ENCODE measurements at places on chromosomes 12 and 14.
A peak's percentile ranks its signal among the peaks of the same experiment; 100 is the strongest.

- DNase-seq = no peak
Observed at GRCh38 chr12:123273166-123273565, 1.5 kb upstream of the CDK2AP1 start.

DNA sequence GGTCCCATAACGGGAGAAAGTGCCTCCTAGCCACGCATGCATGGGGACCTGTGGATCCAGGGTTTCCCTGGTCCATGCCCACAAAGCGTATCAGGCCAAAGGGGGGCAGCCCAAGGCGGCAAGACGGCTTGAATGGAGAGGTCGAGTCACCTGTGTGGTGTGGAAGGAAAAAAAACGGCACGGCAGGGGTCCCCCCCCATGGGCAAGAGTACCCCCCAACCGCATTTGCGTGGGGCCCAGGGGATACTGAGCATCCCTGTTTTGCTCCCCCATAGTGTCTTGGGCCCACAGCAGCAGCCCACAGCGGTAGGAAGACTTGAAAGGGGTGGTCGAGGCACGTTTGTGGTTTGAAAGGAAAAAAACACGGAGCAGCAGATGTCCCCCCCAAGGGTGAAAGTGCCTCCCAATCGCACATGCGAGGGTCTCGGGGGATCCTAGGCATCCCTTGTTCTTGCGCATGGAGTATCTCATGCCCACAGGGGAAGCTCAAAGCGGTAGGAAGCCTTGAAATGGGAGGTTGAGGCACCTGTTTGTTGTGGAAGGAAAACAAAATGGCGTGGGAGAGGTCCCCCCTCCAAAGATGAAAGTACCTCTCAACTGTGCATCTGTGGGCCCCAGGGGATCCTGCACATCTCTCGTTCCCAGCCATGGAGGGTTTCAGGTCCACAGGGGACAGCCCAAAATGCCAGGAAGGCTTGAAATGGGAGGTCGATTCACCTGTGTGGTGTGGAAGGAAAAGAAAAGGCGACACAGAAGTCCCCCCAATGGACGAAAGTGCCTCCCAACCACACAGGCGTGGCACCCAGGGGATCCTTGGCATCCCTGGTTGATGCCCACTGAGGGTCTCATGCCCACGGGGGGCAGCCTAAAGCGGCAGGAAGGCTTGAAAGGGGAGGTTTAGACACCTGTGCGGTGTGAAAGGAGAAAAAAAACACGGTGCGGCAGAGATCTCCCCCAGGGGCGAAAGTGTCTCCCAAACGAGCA lies 577.5 kb downstream of the ALG10 start:
- no peak for DNase-seq

GRCh38 chr12:68918960-68919359 lies 14.0 kb downstream of the CPM start:
- DNase-seq = no peak

- no peak for DNase-seq
Observed at GRCh38 chr14:33972583-33973081, 21.8 kb upstream of the EGLN3 start.

- DNase-seq = no peak
Observed at GRCh38 chr12:67572492-67572891, 76.1 kb upstream of the DYRK2 start.

- DNase-seq = no peak
Observed at GRCh38 chr12:132003846-132004245, 54.1 kb downstream of the EP400 start.

- no peak for DNase-seq
Observed at GRCh38 chr14:59252772-59253500, 64.5 kb downstream of the DAAM1 start.

DNA sequence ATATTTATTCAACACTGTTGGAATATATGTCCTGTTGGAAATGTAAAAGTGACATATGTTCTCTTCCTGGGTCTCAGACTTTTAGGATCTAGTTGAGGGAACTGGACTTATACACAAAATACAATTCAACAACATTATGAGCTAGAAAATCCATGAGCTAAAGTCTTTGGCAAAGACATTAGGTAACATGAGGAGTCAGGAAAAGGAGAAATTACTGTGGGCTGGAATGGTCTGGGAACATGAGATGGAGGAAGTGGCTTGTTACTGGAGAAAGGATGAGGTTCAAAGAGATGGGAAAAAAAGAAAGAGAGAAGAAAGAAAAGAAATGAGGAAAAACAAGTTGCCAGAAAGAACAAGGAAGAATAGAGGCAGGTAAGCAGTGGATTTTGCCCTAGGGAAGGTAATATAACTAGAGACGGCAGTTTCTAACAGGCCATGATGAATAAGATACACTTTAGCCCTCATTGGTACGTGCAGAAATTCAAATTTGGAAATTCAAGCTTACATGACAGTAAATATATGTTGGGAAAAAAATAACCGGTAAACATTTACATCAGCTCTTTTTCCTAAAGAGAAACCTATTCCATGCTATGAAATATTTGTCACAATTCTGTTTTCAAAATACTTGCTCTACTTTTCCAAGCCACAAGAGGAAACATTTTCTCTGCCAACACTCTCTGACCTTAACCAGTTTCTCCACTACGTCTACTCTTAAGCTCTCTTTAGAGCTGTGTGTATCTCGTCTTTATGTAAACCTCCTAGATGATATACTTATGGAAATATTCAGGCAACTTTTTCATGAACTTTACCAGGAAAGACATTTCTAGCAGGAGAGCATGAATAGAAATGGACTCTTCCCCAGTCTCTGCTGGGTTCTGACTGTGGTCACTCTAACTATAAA lies 268.8 kb upstream of the BTG1 start:
- DNase-seq = no peak

GRCh38 chr14:48771717-48772116 lies 814.5 kb downstream of the RPS29 start:
- DNase-seq = peak; percentile 5

DNA sequence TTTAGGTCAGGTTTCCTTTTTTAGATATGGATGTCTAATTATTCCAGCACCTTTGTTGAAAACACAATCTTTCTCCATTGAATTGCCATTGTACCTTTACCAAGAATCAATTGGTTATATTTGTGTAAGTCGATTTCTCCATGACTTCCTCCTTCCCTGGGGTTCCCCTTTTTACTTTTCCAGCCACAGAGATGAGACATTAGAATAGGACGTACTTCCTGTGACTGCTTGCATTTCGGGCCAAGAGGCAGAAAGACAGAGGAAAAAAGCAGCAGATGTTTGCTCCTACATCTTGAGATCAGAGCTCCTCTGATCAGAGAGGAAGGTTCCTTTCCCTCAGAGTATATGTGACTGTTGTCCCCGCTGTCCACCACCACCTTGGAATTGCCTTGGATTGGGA lies 453.7 kb upstream of the RGS6 start:
- DNase-seq = peak; percentile 35

DNA sequence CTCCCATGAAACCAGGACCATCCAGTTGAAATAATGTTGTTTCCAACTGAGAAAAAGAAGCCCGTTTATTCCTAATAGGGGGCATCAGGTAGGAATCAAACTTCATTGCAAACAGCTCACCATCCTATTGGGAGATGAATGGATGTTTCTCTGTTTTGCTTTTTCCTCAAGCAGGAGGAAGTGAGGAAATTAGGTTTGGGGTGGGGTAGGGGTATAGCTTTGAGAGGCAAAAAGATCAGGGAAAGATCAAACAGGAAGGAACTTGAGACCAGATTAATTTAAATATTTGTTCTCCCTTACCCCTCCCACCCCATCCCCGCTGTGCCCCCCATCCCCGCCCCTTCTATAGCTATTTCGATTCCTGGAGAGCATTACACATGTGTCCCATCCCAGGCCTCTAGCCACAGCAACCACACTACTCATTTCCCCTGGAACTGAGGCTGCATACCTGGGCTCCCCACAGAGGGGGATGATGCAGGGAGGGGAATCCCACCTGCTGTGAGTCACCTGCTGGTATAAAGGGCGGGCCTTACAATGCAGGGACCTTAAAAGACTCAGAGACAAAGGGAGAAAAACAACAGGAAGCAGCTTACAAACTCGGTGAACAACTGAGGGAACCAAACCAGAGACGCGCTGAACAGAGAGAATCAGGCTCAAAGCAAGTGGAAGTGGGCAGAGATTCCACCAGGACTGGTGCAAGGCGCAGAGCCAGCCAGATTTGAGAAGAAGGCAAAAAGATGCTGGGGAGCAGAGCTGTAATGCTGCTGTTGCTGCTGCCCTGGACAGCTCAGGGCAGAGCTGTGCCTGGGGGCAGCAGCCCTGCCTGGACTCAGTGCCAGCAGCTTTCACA lies at the start of gene IL23A:
IL23A (plus strand) TSS at position 577 of the 850 bp plus-strand sequence; CDS start at position 738, 161 bp downstream.
- no peak for DNase-seq

DNA sequence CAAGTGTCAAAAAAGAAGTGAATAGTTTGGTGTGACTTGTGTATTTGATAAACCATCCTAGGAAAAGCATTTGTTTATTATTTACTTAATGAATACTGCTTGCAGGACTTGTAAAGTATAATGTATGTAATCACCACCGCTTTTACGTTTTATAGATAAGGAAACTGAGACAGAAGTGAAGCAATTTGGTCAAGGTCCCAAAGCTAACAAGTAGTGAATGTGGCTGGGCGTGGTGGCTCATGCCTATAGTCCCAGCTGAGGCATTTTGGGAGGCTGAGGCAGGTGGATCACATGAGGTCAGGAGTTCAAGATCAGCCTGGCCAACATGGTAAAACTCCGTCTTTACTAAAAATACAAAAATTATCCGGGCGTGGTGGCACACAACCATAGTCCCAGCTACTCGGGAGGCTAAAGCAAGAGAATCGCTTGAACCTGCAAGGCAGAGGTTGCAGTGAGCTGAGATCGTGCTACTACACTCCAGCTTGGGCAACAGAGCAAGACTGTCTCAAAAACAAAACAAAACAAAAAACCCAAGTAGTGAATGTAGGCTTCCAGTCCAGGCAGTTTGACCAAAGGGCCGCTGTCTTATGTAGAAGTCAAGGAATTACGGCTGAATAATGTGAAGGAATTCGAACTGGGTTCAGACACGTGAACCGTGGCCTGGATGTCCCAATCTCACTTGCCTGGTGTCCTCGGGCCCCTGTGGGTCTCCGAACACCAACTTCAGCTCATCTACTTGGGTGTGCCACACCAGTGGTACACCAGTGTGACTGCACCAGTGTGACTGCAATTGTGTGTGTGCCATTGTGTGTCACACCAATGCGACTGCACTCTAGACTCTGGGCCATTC lies 88.3 kb upstream of the MED13L start:
- DNase-seq = no peak

DNA sequence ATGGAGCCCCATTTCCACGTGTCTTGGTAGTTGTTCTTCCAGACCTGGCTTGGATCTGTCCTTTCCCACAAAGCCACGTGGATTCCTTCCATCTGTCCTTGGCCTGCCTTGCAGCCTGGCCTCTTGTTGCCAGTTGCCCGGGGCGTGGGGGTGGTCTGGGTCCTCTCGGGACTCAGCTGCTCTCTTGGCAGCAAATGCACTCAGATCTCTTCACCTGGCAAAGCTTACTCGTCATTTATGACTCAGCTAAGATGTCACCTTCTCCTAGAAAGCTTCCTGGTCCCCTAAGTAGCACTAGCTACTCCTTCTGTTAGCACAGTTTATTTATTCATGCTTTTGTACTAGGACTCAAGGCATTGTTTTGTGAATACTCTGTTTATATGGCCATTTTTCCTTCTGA lies 13.6 kb downstream of the PLEKHG3 start:
- DNase-seq = no peak

DNA sequence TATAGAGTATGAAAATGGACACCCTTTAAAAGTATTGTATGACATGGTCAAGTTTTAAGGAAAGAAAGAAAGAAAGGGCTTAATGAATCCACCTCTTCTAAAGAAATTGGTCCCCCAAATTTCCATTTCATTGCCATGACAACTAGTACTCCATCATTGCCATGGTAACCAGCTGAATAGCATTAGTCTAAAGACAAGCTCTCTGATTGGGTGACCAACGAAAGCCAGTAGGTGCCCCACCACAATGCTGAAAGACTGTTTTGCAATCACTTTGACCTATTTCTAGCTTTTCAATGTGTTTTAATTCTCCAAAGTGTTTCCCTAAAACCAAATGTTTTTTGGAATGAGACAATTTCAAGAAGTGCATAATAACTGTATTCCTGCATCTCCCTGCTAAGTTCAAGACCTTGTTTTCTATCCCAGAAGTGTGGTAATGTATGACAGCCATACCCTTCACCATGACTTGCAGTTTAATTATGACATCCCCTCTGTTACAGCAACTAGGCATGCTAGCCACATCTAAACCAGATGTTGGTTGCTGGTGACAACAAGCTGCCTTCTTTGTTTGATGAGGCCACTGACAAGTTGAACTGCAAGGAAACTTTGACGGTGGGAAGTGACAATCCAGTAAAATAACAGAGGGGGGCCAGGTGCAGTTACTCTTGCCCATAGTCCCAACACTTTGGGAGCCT lies 46.7 kb downstream of the KICS2 start:
- DNase-seq = peak; percentile 52

DNA sequence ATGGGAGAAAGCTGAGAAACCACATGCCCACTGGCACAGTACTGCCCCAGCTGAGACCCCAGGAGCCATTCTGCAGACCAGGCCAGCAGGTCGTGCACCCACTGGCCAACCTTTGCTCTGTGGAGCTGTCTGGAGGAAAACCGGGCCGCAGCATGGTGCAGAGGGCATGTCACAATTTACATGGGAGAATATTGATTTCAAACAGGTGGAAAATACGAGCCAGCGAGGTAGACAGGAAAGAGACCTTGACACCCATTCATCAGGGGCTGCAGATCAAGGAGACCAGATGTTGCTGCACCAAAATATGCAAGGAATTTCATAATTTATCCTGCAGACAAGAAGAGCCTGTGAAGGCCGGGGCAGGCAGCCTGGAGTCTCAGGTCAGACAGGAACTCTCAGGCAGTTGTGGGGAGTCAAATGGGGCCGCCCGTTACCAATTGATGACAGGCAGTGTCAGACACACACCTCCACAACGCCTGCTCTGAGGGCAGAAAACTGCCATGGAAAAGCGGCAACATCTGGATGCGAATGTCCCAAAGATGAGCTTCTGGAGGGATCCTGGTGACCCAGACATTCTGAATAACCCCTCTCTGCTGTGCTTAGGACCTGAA lies 74.6 kb upstream of the BCL11B start:
- DNase-seq = no peak

DNA sequence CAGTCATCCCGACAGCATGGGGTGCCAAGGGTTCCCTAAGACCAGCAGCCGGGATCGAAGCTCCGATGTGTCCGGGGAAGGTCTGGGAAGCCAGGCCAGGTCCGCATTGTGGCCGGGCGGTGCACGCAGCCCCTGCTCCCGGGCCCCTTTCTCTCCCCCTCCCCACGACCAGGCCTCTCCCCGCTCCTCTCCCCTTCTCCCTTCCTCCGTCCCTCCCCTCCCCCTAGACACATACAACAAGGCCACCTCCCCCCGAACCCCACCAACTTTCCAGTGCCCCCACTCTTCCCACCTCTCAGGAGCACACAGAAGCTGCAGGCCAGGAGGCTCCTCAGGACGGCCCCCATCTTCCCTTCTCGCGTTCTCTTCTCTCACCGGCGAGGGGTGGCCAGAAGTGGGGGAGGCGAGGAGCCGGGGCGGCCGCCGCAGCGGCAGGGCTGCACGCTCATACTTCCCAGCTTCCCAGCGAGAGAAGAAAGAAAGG lies 413 bp downstream of the LRP6 start:
- DNase-seq = peak; percentile 49

- no peak for DNase-seq
Observed at GRCh38 chr12:53200107-53200457, 7.0 kb downstream of the ITGB7 start.

All from putamen (tissue), 1 donor.